Esophagus squamous epithelium (tissue), 5 donors: ENCODE measurements at places on chromosomes 5 and 9.

DNA sequence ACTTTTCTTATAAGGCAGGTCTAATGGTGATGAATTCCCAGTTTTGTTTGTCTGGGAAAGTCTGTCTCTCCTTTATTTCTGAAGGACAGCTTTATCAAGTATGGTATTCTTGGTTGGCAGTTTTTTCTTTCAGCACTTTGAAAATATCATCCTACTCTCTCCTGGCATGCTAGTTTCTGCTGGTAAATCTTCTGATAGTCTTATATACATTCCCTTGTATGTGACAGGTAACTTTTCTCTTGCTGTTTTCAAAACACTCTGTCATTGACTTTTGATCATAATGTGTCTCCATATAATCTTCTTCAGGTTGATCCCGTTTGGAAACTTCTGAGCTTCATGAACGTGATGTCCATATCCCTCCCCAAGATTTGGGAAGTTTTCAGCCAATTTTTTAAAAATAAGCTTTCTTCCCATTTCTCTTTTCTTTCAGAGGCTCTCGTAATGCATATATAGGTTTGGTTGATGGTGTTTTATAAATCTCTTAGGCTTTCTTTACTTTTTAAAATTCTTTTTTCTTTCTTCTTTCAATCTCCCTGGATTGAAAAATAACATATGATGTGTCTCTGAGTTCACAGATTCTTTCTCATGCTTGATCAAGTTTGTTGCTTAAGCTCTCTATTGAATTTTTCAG lies 22.5 kb upstream of the GRAMD2B start:
- DNase-seq, result no peak

DNA sequence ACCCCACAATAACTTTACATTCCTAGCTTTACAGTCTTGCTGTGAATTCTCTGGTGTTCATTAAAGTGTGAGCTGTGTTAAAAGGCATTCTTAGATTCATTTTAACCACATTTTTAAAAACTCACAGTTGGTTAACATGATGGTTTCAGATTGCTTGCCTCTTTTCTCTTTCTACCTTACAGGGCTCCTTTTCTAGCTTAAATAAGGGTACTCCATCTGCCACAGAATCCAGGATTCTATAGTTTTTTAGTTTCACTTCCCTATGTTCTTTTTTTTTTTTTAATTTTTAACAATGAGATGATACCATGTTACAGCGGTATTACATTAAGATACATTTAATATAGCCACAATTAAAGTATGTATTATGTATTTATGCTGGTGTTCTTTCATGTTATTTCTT lies 3.9 kb upstream of the FBXO4 start:
- DNase-seq, result no peak

DNA sequence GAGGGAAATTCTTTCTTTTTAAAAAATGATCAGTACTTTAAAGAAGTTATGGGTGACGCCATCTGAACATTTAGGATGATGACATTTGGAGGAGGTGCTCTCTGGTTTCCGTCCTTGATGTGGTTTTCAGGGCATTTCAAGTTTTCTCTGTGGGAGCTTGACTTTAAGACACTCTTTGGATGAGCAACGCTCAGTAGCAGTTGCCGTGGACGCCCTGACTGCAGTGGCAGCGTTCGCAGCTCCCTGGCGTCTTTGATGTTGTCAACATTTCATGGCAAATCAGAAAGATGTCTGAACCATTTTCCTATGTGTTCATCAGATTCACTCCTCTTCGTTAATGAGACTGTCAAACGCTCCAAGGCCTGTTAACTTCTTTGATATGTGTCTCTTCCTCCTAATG lies 86.1 kb downstream of the ZNF354C start:
- DNase-seq, result no peak

DNA sequence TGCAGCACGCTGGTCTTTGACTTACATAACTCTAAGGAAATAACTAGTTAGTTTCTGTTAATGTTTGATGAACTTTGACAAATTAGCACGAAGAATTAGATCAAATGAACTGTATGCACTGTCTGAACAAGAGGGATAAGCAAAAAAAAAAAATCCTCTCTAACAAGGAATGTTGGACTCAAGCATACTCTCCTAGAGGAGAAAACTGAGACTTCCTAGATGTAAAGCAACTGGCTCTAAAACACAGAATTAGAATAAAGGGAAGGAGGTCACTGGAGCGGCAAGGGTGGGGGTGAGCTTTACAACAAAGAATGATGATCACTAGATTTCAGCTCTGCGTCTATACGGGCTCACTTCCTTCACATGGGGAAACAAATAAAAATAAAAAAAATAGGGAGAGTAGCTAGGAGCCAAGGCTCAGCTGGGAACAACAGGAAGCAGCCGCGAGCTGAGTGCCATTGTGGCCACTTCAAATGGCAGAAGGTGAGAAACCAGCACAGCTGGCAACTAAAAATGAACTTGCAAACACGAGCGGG lies 48.7 kb upstream of the CEMIP2 start:
- DNase-seq, result no peak

- DNase-seq, result no peak
Observed at GRCh38 chr5:22835686-22836085, 17.5 kb downstream of the CDH12 start.

GRCh38 chr5:66072031-66072430 lies 72.1 kb upstream of the SREK1 start:
- DNase-seq, result no peak
